ENCODE measurements at places on chromosomes 5 and 9.
A peak's percentile ranks its signal among the peaks of the same experiment; 100 is the strongest.

DNA sequence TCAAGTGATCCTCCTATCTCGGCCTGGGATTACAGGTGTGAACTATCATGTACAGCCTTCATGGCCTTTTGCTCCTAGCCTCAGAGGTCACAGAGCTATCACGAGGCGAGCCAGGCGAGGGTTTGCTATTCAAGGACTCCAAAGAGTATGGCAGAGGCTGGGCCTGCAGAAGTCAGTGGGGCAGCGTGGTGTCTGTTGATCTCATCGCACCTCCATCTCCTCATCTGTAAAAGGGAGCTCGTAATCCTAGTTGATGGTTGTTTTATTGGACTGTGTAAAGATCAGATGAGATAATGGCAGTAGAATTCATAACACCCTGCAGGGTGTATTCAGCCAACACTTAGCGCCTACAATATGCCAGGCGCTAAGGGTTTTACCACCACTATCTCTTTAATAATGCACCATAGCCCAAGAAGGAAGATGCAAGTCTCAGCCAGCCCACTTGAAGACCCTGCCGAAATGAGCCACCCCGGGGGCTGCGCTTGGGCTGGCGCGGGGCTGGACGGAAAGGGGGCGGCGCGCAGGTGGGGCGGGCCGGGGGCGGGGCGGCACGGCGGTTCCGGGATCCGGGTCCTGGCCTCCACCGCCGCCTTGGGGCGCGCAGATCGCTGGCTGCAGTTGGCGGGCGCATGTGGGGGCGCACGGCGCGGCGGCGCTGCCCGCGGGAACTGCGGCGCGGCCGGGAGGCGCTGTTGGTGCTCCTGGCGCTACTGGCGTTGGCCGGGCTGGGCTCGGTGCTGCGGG, at the start of gene GALNT12:
Gene GALNT12, plus strand, starts transcription at position 601 of the 744 bp plus-strand sequence. Its CDS starts 29 bp downstream, at position 630.
- DNase-seq = peak; percentile 45

DNA sequence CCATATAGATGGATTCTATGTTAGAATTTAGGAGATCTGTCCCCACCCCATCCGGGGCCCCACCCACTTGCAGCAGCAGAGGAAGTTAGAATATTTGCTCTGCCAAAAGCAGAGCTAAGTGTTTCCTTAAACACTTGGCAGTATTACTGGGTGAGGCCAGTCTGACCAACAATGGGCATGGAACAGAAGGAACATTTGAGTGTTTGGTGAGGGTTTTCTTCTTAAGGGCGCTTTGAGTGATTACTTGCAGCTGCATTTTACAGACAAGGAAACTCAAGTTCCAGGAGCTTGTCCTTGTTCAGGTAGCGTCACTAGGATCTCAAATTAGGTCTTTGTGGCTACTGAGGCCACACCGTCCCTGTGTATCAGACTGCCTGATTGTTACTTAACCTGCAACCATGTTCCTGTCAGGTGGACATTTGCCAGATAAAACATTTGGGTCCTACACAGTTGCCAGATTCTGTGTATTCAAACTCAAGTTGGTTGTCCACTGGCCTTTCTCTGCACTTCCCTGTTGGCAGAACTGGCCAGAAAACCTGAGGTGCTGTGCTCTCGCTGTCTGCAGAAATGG, 59.3 kb downstream of the SLC46A2 start:
- DNase-seq = peak; percentile 57

- no peak for DNase-seq
Measured at GRCh38 chr5:756865-757345, 27.6 kb downstream of the ZDHHC11B start.

GRCh38 chr5:92552206-92553160, 1028.5 kb downstream of the NR2F1-AS1 start:
- peak; percentile 26 for DNase-seq

DNA sequence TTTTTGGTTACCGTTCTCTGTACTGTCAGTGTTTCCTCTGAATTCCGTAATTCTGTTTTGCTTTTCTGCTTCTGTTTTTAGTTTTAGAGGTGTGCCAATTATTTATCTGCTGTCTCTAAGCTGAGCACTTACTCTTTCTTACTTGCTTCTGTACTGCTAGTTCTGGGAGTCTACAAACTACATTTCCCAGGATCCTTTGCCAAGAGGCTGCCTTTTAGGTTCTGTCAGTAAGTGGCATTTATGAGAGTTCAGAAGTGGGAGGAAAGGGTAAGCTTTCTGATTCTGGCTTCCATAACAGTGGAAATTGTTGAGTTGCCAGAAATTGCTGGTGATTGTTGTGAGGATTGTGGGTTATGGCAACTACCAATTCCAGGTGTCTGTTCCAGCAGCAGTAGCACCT, 102.4 kb downstream of the OSTF1 start:
- no peak for DNase-seq

DNA sequence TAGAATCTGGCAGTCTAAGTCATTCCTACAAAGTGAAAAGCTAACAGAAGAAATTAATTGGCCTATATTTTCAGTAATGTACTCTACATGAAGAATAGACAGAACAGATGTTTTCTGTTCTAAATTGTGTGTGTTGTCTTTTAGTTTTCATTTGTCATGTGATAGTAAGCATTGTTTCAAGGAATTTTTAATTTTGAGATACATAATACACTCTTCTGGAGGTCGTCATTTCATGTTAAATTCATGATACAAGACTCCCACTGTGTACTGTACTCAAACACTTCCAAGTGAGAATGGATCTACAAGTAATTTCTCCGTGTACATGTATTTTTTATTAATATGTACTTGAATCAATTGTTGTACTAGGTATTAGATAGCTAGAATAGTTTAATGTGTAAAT, 1522.9 kb downstream of the MAT2B start:
- DNase-seq = no peak

GRCh38 chr9:89440548-89440947, 57.4 kb downstream of the SEMA4D start:
- peak; percentile 95 for DNase-seq

- DNase-seq = peak; percentile 13
Measured at GRCh38 chr5:176360894-176361436, 599 bp downstream of the KIAA1191 start.

DNA sequence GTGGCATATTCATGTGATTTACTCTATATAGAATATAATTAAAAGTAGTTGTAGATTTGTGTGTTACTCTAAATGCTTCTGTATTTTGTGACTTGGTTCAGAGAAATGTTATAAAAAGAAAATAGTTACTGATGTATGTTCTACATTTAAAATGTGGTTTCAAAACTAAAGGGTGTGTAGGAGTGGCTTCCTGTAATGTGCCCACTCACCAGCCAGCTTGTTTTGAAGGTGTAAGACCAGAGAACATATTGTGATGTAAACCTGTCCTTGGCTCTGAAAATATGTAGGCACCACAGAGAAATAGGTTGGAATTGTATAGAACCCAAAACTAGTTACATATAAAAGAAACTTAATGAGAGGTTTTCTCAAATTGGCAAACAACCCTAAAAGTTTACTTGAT, 51.2 kb upstream of the ARRDC3 start:
- DNase-seq = peak; percentile 26

DNA sequence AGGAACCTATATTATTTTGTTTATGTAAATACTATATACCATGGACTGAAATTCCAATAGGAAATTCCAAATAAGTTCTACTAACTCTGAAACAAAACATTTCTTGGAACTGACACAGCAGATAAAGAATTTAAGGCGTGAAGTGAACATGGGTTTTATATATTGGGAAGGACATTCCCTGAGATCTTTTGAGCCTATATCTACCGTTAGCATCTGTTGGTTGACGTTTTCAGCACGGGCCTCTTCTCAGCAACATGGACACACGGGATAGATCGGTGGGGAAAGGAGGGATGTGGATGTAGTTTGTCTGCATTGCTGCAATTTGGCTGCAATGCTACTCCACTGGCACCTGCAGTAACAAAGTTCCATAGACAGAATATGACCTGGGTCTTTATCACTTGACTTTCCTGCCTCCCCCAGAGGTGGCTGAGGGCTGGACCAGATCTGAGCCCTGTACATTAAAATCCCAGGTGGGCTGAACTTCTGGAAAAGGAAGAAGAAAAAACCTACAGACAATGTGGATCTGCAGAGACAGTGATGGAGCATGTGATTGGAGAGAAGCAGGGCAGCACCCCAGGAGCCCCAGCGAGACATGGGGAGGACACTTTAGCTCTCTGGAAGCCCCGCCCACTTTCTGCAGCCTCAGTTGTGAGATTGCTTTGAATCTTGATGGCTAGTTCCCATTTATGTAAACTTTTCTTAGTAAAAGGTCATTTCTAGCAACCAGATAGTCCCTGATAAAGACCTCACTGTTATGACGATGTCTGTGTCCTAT, 91.2 kb upstream of the CPEB4 start:
- no peak for DNase-seq

DNA sequence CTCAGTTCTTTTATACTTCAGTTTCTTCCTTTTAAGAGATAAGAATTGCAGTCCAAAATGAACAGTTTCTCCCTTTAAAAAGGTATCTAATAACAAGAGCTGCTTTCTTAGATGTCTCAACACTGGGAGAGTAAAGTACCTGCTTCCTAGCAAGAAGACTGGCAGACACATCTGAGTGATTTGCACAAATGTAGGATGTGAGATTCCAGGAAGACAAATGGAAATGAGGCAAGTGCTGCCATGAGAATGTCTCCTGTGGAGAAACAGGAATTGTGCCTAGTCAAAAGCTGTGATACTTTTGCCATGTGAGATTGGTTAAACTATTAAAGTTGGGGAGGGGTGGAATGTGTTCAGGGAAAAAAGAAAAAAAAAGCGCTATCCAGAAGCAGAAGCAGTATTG, 159.1 kb downstream of the HTR1A start:
- DNase-seq = no peak

All from inflammatory macrophage treated with lipopolysaccharide for 4 hours (primary cell).